Psoas muscle (tissue), 8 donors: ENCODE measurements at places on chromosomes 4 and X. TPM values are rescaled to one million over a fixed set of nuclear protein-coding genes. Genes with fewer than 3 reads are reported as not detected.

GRCh38 chr4:11073621-11074051, 355.1 kb downstream of the HS3ST1 start:
- DNase-seq: peak; percentile 50

- DNase-seq: no peak
Measured at GRCh38 chr4:69536980-69537379, 41.3 kb upstream of the UGT2B4 start.

Gene CENPVL2
- total RNA-seq: not detected

DNA sequence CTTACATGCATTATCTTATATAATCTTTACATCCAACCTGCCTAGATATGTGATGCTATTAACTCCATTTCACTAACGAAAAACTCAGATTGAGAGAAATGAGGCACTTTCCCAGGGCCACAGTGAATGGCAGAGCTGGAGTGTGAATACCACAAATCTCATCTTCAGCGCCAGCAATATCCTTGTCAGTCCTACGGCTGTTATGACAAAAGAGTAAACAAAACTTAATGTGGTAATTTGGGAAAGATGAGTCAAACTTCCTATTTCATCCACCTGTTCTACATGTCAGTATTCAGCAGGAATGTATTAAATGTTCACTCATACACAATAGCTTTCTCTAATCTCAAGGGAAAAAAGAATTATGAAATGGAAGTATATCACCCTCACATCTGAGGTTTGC, 56.9 kb downstream of the FAT1 start:
- no peak for DNase-seq

Gene MAGEH1
- 5.8 TPM for total RNA-seq

DNA sequence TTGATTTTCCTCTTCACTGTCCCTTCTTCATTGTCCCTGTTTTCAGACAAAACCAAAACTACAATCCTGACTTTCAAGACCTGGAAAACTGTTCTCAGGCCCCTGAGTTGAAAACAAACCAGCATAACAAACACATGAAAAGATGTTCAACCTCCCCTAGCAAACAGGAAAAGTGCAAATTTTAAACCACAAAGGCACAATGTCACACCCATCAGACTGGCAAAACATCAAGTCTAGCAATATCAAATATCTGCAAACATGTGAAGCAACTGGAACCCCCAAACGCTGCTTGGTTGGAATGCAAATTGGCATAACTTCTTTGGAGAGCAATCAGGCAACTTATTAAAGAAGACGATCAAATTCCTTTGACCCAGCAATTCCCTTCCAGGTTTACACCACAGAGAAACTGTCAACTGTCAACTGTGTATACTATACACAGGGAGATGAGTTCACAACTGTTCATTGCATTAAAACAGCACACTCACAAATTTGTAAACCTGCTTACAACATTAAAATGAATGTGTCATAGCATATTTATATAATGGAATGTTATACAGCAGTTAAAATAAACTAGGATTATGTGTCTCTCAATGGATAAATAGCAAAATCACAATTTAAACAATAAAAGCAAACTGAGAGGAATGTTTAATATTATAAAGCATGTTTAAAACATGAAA, 7.0 kb downstream of the USP46 start:
- DNase-seq: no peak

Gene CENPVL1
- not detected for total RNA-seq

Gene PPP1R3F
- total RNA-seq: 25.5 TPM

Gene S100G
- not detected for total RNA-seq

- peak; percentile 40 for DNase-seq
Measured at GRCh38 chrX:2703991-2704369, 12.9 kb downstream of the CD99 start.

GRCh38 chr4:77100234-77100633, 24.4 kb upstream of the CCNI start:
- DNase-seq: no peak

- DNase-seq: no peak
Measured at GRCh38 chrX:94908648-94909047, 1234.6 kb downstream of the FAM133A start.

- DNase-seq: no peak
Measured at GRCh38 chr4:69589884-69590283, 49.6 kb downstream of the UGT2A2 start.

GRCh38 chr4:62377700-62378099, 1177.6 kb downstream of the ADGRL3 start:
- no peak for DNase-seq

- DNase-seq: no peak
Measured at GRCh38 chr4:45082101-45082500, 355.7 kb upstream of the GNPDA2 start.

DNA sequence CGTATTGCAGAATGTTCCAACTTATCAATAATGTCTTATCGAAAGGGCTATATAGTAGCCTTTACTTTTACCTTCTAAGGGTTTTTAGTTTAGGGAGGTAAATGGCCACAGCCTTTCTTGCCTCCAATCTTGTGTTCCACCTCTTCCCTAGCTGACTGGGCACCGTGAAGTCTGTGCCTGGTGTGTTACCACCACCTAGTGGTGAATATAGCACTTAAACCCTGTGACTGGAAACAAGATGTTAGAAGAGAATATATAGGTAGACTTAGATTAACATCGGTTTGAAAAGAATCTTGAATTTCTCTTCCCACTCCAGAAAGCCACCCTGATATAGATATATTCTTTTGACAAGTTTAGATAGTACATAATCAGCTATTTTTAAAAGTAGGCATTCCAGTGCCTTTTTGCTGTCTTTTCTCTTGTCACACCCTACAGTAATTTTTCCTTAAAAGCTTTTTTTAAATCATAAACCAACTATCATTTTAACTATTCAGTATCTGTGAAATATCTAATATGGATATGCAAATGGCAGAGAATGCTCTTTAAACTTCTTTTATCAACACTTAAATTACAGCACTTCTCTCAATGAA, 27.8 kb upstream of the ADH7 start:
- DNase-seq: no peak

- no peak for DNase-seq
Measured at GRCh38 chr4:19752599-19752998, 499.1 kb upstream of the SLIT2 start.

Gene CT45A3
- not detected for total RNA-seq

Gene GC
- total RNA-seq: 0.30 TPM

GRCh38 chr4:145293658-145294057, 113.3 kb upstream of the OTUD4 start:
- DNase-seq: no peak

DNA sequence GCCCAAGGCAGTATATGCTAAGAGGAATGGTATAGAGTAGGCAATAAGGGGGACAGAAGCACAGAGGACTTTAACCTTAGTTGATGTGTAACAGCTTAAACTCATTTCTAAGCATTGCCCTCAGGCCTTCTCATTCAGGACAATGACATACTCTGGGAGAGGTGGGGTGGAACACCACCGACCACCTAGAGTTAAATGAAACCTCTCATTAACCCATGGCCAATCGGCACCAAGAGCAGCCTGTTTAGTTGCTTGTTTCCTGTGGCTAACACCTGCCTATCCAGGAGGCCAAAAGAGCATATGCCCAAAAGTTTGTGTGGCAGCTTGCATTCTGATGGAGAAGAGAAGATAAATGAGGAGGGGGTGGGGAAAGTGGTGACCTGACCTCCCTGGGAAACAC, 88.7 kb upstream of the PLAC1 start:
- DNase-seq: no peak

Gene OTC
- total RNA-seq: 0.17 TPM

- no peak for DNase-seq
Measured at GRCh38 chr4:122665161-122665929, 44.5 kb upstream of the IL21 start.

DNA sequence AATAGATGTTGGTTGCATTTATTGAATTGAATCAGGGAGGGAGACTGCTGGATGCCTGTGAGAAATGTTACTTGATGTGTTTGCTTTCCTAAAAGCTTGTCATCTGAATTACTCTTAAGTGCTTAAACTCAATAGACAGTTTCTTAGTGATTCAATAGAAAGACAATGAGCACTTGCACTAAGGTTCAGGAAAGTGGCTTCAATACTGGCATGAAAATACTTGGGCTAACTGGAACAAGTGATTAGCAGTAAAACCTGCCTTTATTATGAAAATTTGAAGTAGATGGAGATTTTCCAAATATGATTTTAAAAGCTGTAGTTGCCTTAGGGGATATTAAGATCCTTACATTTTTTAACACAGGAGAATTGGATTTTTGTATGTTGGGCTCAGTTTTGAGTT, 123.3 kb downstream of the RNF150 start:
- no peak for DNase-seq

Gene ADGRL3
- total RNA-seq: 2.8 TPM

Gene SSX4B
- total RNA-seq: not detected

DNA sequence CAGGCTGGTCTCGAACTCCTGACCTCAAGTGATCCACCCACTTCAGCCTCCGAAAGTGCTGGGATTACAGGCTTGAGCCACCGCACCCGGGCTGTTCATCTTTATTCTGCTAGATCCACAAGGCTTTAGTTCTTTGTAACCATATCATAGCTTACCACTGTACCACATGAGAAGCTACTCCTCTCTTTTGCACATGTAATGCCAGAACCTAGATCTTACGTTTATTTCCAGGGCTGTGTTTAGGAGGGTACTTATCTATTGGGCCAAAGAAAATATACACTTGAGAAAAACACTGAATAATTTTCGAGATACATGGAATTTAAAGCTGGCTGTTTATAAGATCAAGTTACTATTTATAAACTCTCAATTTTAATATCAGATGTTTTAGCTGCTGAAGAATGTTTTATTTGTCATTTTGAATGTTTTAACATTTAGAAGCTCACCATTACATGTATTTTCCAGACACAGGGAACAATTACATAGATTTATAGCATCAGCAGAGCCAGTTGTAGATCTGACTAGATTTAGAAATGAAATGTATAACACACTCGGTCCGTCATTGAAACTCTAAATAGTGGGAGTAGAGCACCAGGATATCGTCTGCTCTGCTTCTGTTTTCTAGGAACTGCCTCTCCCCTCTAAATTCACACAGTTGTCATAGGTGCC, 155.3 kb upstream of the HAND2 start:
- DNase-seq: no peak

Gene GUCY1A1
- total RNA-seq: 16.4 TPM

- no peak for DNase-seq
Measured at GRCh38 chr4:156243015-156243414, 289.3 kb upstream of the CTSO start.

- no peak for DNase-seq
Measured at GRCh38 chrX:138128027-138128671, 562.2 kb downstream of the ZIC3 start.

Gene FREM3
- not detected for total RNA-seq

DNA sequence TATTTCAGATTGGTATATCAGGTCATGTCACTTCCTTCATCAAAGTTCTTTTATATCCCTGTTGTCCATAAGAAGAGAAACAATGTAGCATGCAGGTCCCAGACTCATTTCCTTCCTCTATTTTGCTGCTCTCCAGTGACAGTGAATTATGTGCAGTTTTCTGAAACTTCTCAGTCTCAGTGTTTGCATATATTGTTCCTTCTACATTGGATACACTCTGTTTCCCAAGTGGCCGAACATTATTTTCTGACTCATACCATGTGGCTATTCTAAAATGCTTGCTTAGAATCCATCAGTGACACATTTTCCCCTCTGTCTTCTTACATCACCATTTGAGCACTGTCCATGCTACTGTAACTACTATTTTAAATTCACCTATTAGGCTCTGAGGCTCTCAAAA, 305.7 kb downstream of the PDHA2 start:
- DNase-seq: no peak

DNA sequence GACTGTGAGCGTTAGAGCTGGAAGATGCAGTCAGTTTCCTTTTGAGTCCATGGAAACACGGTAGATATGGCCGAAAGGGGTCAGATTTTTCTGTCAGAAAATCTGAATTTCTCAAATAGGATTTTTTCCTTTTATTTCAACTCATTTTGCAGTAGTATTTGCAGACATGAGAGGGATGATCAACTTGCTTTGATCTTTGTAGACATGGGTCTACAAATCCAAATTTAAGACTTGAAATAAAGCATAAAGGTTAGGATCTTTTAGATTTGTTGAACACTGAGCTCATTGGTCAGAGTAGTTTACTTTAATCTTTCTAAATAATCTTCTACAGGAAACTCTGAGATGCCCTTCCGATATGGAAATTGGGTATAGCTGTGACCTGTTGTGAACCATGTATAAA, 44.7 kb downstream of the DOCK11 start:
- DNase-seq: no peak

Gene ETDA
- not detected for total RNA-seq

Gene PARM1
- 13.9 TPM for total RNA-seq

DNA sequence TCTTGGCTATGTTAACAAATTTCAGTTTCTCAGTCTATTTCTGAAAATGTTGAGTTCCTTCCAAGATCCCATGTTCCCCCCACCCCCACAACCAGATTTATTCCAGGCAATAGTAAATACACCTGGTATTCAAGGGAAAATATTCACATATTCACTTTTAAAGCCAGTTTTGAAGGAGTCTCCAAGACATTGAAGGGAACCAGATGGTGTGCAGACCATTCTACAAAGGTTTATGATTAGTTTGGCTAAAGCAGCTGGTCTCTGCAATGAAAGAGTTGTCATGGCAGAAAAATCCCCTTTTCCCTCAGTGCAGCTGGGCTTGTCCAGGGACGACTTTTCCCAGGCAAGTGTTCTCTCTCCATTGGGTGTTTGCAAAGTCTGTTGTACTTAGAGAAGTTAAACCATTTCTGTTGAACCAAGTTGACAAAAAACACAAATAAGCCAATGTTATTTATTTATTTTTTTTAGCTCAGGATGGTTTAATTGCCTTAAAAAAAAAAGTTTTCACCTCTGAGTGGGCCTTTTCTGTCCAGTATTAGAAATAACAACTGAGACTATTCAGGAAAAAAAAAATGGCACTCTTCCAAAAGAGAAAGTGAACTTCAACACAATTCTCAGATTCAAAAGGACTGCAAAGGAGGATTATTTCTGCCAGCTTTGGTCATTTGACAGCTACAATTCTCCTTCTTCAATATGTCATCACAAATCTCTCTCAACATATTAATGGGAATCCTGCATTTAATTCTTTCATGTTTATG, 410.6 kb downstream of the IL1RAPL1 start:
- DNase-seq: no peak

GRCh38 chr4:7062816-7063215, 5.0 kb downstream of the GRPEL1 start:
- DNase-seq: no peak

Gene ODAM
- total RNA-seq: not detected

Gene VSIG4
- 16.4 TPM for total RNA-seq
